ENCODE measurements at places on chromosomes 3 and 15. TPM values are rescaled to one million over a fixed set of nuclear protein-coding genes. Genes with fewer than 3 reads are reported as not detected.
A peak's percentile ranks its signal among the peaks of the same experiment; 100 is the strongest.

The ALDH1A2 gene
- not detected for total RNA-seq

DNA sequence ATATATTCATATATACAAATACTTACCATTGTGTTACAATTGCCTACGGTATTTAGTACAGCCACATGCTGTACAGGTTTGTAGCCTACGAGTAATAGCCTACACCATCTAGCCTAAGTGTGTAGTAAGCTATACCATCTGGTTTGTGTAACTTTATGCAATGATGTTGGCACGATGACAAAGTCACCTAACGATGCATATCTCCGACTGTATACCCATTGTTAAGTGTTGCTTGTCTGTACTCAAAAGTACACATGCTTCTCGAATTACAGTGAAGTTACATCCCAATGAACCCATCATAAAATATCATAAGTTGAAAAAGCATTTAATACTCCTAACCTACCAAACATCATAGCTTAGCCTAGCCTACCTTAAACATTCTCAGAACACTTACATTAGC is 327.1 kb downstream of the KBTBD8 start:
- no peak for DNase-seq

DNA sequence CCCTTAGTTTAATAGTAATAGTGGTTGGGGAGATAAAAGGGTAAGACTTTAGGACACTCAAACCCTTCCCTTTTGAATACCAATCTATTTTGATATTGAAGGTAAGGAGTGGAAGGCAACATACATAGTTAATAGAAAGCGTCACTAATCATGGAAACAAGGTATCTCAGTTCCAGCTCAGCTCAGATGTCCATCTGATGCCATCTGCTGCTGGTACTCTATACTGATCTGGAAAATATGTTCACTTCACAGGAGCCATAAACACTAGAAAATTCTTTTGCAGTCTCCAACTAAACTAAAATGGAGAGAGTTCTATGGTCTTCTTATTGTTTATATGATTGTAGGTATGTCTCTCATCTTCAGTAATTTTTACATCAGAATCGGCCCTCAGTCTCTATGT is 1777.1 kb downstream of the OTOL1 start:
- DNase-seq = no peak

DNA sequence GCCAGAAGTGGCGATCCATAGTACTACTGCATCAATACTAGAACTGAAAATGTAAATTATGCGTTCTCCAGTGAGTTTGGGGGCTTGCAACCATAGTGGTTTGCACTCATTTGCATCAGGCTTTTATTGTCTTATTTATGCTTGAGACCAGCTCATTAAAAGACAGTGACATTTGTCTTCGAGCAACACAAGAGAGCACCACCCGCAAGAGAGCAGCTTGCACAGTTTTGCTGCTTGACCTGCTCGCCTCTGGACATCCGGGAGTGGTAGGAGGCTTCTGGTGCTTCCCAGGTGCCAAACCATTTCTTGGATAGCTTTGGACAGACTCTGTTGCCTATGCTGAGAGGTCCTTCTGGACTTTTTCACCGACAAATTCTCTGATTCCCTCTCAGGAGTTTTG is 294.6 kb downstream of the MEX3B start:
- DNase-seq = no peak

- no peak for DNase-seq
Measured at GRCh38 chr3:136249593-136249992, 547 bp upstream of the PCCB start.

GRCh38 chr3:85979034-85979433 is 1011.9 kb downstream of the VGLL3 start:
- DNase-seq = no peak

The MIX23 gene
- total RNA-seq = 10.0 TPM

GRCh38 chr3:25156626-25157025 is 271.4 kb upstream of the RARB start:
- DNase-seq = peak; percentile 18

DNA sequence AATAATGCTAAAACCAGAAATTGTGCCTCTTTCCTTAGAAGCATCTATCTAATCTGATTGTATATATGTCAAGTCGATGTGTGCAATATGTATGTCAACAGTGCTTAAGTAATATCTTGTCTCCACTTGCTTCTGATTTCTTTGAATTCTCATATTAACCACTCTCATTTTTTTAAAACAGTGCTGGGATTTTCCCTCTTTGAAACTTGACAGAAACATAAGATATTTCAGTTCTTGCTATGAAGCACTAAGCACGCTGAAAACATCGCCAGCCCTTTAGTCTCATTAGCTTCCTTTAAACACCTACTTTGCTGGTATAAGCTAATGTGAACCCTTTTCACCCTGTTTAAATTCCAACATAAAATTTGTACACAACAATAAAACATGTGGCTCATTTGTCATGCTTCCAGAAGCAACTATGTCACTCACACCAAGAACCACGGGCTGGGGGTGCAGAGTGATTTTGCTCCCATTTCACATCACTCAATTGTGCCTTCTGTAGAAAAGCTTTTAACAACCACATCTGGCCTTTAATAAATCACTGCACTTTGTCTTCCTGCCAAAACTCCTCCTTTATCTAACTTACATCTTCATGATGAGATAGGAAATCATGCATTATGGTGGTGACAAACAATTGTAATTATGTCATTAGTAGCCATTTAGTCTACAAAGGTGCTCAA is 185.2 kb downstream of the FOXP1 start:
- DNase-seq = no peak

DNA sequence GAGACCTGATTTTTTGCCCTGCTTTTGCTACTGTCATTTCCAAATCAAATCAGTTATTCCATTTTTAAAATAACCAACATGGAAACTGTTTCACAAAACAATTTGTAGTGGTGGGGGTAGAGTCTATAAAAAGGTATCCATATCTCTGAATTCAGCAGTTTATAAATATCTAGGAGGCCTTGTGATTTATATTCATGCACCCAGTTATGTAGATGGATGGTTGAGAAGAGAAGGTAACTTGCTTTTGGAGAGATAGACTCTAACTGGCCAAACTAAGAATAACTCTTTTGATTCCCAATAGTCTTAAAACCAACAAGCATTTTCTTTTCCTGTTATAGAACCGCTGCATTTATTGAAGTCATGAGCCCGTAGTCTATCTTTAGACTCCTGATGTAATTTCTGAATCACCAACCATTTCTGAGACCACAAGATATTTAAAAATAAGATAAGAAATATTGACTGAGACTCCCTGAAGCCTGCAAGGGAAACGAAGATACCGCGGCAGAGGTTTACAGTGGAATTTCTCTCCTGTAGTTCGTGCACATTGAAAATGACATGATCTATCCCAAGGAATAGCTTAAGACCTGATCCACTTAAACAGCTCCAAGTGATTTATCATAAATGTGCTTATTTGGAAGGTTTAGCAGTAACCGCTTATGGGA is 68.5 kb downstream of the SAMMSON start:
- peak; percentile 25 for DNase-seq

- no peak for DNase-seq
Measured at GRCh38 chr3:31823184-31823583, 157.9 kb downstream of the OSBPL10 start.

The APOD gene
- not detected for total RNA-seq

DNA sequence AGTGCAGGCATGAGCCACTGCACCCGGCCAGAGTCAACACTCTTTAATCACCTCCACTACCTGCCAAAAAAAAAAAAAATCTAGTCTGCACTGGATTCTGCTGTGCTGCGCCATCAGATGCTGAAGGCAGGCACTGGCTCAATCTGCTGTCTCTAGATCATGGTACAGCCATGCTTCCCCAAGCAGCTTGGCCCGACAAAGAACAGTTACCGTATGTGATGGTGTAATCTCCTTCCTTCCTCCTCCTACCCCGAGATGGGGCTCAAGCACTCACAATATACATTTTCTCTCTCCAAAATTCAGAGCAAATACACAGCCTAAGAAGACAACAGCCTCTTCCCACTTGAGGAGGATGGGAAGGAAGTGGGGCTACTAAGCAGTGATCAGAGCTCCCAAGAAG is 45.1 kb downstream of the DAPK2 start:
- no peak for DNase-seq

The STX19 gene
- total RNA-seq = not detected

The ACAP2 gene
- 35.1 TPM for total RNA-seq

GRCh38 chr3:162376761-162377160 is 880.2 kb downstream of the OTOL1 start:
- DNase-seq = no peak

The THRB gene
- under 0.01 TPM for total RNA-seq

The ARNT2 gene
- 14.7 TPM for total RNA-seq

The PRTG gene
- total RNA-seq = 1.7 TPM

The TBC1D5 gene
- total RNA-seq = 57.0 TPM

The CYP1A2 gene
- not detected for total RNA-seq

The GPR27 gene
- not detected for total RNA-seq

DNA sequence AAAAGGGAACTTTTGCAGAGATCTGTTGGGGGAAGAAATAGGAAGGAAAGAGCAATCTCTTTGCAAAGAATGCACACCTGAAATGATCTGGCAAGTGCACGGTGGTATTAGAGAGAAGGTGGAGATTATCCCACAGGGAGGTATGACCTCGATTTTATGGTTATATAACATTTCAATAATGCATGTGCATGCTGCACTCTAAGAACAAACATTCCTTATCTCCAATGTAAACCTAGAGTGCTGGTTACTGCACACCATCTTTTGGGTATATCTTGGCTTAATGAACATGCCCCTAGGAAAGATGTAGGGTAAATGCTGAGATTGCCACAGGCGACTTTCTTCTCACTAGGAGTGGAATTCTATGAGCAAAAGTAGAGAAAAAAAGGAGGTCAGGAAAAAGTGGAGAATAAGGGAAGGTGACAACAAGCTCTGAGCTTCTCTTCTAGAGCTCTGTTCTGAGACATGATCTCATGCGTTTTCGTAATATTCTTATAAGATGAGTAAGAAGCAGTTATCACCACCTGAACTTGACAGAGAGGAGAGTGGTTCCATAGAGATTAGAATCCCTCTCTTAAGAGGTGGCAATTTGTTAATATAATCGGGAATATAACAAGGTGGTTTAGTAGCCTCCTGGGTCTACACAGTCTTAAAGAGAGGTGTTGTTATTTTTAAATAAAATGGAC is 117.5 kb upstream of the TMC3 start:
- peak; percentile 41 for DNase-seq

The NR2F2 gene
- total RNA-seq = 28.1 TPM

DNA sequence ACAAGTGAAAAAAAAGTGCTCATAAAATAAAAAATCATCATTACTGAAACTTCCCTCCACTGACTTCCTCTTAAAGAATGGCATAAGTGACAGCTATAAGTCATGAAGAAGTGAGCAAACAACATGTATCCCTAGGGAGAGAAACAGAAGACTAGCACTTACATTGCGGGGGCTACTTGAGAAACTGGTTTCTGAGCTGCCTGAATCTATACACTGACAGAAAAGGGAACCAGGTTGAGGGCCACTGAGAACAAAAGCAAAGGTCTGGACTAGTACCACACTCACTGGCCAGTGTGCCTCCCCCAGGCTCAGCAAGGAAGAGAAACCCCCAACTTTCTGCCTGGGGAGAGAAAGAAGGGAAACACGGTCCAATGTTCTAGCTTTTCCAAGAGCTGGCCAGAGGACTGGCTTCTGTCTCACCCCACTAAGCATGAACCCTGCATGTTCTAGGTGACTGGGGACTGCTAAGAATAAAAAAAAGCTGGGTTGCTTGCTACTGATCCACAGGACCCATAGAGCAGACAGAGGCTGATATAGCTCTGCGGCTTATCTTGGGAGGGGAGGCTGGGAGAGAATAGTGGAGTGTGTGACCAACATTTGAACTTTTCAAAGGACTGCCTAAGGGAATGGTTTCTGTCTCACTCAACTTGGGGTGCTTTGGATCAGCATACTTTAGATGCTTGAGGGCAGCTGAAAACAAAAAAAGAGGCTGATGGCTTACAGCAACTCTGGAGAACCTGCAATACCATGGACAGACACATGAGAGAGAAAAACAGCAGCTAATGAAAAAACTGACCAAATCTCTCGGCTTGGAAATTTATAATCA is 8.1 kb downstream of the RAD18 start:
- peak; percentile 62 for DNase-seq

DNA sequence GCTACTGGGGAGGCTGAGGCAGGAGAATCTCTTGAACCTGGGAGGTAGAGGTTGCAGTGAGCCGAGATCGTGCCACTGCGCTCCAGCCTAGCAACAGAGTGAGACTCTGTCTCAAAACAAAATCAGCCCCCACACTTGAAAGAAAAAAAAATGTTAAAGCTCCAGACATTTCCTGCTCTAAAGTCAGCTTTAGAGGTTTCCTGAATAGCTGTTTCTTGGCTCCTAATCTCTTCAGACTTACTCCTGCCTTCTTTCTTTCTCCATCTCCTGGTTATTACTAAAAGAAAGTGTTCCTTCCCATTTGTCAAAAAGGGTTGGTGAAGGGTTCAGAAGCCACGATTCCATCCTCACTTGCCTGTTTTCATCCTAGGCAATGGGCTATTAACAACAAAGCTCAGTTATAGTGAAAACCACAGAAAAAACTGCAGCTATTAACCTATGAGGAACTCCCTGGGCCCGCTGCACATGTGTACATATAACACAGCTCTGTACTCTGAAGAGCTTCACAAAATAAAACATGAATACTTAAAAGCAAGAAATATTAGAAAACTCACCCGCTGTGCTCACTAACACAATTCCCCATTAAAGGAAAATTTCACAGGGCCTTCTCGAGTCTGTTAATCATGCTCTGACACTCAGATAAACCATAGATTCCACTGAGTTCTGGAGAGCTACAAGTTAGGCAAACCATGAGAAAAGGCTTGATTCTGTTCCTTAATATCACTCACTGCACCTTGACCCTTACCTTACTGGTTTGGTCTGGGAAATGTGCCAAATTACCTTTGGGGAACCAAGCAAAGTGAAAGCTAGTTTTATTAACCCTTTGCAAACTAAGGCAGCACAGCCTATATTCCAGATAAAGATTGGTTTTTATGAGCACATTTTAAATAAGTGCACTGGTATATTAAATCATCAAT is 89.9 kb upstream of the TSPAN3 start:
- DNase-seq = no peak

DNA sequence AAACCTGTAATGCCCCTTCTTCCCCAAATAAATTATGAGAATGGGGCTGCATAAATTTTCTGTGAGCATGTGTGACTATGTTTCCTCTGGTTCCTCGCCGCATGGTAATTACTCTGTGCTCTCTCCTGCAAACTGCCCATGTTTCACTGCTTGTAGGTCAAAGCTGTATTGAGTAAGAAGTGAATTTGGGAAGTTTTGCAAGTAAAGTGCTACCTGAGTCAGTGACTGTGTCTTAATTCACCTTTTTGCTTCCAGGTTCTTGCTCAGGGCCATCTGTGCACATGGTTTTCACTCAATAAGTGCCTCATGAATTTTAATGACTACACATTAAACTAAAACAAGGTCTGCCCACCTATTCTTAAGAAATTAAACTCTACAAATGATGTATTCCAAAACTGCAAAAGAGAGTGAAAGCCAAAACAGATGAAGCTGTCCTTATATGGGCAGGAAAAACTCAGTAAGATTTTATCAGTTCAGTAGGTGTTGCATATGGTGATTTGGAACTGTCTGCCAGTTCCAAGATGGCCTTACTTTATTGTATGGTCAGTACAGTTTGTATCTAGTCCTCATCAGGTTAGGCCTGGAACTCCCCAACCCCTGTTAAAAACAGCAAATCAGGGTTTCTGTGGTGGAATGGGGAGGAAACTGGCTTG is 100.0 kb downstream of the LPP start:
- DNase-seq = no peak

- DNase-seq = peak; percentile 16
Measured at GRCh38 chr3:186596568-186597287, 16.1 kb upstream of the AHSG start.

The KLHL40 gene
- total RNA-seq = not detected

GRCh38 chr15:23467110-23467600 is 20.1 kb upstream of the GOLGA6L2 start:
- DNase-seq = peak; percentile 11

The AAGAB gene
- 69.7 TPM for total RNA-seq

The CSPG5 gene
- under 0.01 TPM for total RNA-seq

Measured in IMR-90 (cell line).